ENCODE measurements at places on chromosomes 12 and 14.

DNA sequence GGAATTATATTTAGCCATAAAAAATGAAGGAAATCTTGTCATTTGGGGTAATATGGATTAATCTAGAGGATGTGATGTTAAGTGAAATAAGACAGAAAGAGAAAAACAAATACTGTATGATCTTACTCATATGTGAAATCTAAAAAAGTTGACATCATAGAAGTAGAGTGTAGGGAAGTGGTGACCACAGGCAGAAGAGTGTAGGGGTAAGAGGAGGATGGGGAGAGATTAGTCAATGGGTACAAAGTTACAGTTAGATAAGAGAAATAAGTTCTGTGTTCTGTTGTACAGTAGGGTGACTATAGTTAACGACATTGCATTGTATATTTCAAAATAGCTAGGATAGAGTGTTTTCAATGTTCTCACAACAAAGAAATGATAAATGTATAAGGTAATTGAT lies 87.0 kb downstream of the TSHR start:
- no peak for DNase-seq

DNA sequence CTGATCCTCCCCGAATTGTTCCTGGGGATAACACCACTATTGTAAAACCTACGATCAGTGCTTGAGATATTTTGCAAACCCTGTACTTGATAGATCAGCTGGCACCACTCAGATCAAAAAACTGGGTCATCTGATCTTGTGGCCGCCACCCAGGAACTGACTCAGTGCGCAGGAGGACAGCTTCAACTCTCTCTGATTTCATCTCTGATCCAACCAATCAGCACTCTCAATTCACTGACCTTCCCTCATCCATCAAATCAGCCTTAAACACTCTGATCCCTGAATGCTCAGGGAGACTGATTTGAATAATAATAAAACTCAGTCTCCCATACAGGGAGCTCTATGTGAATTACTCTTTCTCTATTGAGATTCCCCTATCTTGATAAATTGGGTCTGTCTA lies 4.2 kb upstream of the XPOT start:
- DNase-seq: peak; percentile 89

DNA sequence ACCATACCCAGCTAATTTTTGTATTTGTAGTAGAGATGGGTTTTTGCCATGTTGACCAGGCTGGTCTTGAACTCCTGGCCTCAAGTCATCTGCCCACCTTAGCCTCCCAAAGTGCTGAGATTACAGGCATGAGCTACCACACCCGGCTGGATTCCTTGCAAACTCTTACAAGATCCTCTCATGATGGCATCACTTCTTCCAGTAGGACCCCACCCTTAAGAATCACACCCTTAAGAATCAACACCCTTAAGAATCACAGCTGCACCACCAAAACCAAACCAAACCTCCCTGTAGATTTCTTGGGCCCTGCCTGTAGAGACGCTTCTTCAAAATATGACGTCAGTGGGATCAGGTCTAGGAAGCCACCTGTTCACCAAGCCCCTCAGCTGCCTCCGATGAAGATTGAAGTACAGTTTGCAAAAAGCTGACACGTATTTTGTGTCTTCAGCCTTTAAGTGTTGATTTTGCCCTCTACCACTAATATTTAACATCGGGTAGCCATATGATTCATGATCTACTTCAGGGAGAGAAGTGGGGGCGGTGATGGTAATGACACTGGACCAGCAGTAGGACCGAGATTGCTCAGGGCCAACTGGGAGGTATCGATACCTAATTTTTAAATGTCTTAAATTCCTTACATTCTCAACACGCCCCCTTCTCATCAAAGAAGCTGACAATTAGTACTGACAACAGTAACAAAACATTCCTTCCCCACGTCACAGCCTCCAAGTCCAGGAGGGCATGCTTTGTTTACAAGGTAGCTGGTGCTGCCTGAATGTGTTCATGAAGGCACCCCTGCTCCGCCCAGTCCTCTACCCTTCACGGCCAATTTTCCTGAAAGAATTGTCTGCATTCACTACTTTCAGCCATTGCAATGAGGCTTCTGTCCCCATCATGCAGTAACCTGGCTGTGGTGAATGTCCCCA lies 57.2 kb downstream of the ESRRB start:
- no peak for DNase-seq

- no peak for DNase-seq
Observed at GRCh38 chr14:32201816-32202490, at the start of gene RNU6-7. Gene RNU6-7, plus strand, starts transcription at chr14:32202045.

DNA sequence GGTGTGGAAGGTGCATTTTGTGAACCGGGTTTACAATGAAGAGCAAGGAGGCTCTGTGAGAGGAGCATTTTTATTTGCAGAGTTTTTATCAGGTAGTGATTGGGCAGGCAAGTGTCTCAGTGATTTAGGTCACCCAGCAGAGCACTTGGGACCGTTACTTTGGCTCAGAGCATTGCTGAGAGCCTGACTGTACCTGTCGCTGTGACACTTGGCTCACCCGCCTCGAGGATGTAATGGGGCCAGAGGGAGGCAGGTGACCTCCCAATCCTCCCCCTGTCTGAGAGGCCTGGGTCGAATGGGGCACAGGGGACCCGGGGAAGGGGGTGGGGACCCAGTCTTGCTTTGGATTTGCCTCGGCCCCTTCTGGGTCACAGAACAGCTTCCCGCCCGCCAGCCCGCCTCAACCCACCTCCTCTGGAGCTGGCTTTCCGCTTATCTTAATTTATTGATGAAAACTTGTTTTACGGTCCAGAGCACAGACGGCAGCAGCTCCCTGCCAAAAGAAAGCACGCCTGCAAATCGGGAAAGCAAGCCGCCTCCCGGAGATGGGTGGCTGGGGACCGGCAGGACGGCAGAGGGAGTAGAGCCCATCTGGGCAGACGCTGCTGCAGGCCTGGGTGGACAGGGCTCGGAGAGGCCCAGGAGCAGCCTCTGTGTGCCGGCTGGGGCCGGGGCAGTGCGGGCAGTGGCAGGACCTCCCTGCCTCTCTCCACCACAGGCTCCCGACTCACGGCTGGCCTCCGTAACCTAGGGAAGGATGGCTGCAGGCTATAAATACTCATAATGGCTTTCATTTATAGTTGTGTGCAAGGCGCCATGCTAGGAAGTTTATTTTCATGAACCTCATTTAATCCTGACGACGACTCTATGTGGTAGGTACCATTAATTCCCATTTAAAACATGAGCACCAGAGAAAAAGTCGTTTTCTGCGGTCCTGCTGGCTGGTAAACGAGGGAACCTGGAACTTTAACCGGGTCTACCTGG lies 187.1 kb downstream of the TSPAN9 start:
- no peak for DNase-seq

GRCh38 chr14:34201909-34202637 lies 251.2 kb upstream of the EGLN3 start:
- DNase-seq: no peak

DNA sequence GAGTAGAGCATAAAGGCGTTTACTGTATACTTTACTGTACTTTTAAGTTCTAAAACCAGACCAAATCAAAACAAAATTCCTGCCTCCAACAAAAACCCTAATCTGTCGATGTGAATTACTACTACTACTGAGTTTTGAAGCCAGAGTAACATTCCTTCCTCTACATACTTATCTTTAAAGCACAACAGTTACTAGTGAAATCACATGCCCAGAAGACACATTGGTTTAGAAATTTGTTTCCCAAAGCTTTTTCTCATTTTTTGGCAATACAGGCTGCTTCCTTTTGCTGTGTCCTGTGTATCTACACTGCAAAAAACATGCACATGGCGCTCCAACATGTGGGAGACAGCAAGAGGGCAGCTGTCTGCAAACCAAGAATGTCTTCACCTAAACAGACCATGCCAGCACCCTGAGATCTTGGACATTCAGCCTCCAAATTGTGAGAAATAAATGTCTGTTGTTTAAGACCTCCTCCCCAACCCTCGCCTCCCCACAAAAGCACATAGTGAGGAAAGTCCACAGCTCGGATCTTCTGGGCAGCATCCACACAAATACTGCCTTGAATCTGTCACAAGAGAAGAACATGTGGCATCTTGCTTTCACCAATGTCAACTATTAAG lies 21.1 kb downstream of the SETD3 start:
- DNase-seq: no peak

- no peak for DNase-seq
Observed at GRCh38 chr14:50059763-50060616, 56.4 kb downstream of the VCPKMT start.

All from iris pigment epithelial cell (primary cell).